Cortex of kidney (tissue), 1 donor: ENCODE measurements at places on chromosomes 1 and 21.

GRCh38 chr1:172411791-172412338 is 8.6 kb upstream of the C1orf105 start:
- DNase-seq, result no peak

GRCh38 chr1:93275634-93276295 is 69.9 kb upstream of the DR1 start:
- DNase-seq, result no peak

DNA sequence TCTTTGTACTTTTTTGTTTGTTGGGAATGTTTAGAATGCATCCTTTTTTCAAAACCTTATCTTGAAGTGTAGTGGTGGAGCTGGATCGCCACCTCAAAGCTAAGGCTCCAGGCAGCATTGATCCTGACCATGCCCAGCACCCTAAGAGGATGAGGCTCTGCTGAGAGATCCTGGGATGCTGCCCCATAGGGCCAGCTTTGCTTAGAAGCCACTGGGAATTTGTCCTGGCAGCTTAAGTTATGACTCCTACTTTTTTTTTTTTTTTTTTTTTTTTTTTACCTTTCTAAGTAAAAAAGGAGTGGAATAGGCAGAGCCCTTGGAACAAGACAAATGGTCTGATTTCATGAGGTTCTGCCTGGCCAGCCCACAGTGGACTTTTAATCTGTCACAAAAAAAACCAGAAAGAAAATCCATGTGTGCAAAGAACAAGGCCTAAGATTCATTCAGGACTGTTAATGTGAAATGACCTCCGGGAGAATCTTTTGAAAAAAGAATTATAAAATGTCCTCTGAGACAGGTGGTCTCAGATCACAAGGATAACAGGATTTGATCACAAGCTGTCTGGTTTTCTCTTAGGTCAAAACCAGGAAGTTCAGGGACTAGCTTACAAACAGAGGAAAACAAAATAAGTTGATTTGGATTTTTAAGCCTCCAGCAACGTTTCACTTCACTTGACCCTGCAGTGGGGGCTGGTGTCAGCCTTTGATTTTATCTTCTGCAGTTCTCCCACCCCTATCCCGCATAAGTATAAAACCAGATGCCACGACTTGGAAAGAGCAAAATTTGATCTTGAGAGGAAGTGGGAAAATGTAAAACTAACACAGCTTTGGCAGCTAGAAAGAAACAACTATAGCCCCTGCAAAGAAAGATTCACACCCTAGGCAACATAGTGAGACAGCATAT is 25.9 kb upstream of the RAP1A start:
- DNase-seq, result no peak

- no peak for DNase-seq
Observed at GRCh38 chr21:14889080-14889810, 175.6 kb downstream of the NRIP1 start.

- no peak for DNase-seq
Observed at GRCh38 chr1:12405325-12406210, 175.7 kb downstream of the VPS13D start.

- no peak for DNase-seq
Observed at GRCh38 chr1:24364975-24365678, 46.0 kb downstream of the GRHL3 start.

GRCh38 chr1:236287757-236288619 is 6.2 kb upstream of the ERO1B start:
- DNase-seq, result no peak

DNA sequence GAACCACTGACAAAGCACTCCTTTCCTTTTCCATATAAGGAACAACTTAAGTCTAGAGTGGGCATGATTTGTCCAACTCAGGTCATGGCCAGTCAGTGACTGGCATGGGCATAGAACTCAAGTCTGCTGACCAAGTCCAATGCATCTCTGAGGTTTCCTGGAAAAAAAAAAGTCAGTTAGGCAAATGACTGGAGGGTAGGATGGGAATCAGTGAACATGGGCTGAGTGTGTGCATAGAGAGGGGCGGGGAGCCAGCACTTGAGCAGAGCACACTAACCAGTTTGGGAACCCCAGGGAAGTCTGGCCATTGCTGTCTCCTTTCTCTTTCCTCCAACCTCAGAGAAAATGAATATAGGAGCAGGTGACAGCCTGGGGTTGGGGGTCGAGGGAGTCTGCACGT is 53.6 kb upstream of the FMOD start:
- DNase-seq, result no peak

DNA sequence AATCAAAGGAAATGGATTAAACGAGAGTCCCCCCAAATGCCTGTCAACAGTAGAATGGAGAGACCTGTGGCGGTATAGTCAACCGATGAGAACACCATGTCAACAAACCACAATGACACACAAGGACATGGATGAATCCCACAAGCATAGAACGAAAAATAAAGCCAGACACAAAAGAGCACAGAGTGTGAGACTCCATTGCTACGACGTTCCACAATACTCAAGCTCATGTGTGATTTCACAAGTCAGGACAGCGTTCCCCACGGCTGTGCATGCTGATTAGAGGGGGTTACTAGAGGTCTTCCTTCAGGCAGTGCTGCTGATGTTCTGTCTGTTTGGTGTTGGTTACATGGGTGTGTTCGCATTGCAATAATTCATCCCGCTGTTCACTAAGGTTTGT is 5.8 kb upstream of the PLA2G2D start:
- DNase-seq, result no peak

- DNase-seq, result no peak
Observed at GRCh38 chr1:93317207-93317606, 28.5 kb upstream of the DR1 start.

DNA sequence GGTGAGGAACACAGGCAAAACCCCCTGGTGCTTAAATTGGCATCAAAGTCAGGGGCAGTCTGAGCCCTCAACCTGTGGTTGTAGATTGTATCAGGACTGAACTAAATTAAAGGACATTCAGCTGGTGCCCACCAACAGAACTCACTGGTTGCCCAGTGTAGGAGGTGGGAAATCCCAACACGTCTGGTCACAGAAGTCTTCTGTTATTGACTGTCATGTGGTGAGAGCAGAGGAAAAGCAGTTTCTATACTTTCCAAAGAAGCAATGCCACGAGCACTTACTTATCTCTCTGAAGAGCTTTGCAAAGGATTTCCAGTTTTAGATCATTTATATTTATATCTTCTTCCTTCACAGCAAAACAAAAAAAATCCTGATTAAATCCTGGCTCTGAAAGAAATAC is 15.0 kb upstream of the ACTA1 start:
- no peak for DNase-seq

DNA sequence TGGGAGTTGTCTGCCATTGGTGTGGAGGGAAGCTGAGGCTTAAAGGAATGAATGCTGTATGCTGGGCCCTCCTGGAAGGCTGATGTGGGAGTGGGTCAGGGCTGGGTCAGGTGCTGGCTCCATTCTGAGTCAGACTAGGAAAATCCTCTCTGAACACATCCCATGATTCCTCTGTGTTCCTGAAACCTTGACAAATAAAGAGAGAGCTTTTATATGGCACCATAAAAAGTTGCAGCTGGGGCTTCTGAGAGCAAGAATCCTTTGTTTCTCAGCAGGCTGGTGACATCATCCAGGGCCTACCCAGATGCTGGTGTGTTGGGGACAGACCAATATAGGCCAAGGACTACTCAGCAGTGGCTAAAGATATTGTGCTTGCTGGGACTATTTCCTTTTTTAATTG is 27.8 kb upstream of the NFASC start:
- no peak for DNase-seq
